ENCODE measurements at places on chromosomes 5 and 9.

DNA sequence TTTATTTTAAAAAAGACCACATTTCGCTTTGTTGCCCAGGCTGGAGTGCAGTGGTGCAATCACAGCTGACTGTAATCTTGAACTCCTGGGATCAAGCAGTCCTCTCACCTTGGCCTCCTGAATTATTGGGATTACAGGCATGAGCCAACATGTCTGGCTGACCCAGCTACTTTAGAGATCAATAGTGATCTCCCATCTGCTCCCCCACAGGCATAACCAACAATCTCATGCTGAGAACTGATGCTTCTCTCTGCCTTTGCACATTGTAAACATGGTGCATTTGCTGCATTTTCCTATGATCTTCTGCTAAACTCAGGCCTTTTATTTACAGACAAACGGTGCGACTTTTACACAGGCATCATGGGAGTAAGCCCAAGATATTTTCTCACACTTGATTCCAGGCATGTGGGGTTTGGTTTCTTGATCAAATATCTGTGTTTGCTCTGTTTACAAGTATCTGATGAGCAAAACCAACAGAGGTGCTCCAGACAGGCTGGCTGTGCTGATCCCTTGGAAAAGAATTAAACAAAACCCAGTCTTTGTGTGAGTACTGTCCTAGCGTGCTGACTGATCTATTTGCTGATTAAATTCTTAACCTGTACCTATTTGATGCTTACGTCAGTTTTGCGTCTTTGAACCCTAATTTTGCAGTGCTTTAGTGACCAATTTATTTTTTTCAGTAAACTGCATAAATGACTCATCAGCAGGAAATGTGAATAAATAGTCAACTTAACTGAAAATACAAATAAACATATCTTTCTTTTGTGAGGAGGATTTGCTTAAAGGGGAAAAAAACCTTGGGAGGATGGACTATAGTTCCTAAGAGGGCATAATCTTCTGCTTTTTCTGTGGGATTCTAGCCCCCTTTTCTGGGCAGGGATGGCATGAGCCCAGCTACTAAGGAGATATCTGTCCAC, 191.7 kb upstream of the NR3C1 start:
- DNase-seq = no peak

- no peak for DNase-seq
These were observed 4.5 kb downstream of the SH2D3C start for GRCh38 chr9:127773981-127774380.

DNA sequence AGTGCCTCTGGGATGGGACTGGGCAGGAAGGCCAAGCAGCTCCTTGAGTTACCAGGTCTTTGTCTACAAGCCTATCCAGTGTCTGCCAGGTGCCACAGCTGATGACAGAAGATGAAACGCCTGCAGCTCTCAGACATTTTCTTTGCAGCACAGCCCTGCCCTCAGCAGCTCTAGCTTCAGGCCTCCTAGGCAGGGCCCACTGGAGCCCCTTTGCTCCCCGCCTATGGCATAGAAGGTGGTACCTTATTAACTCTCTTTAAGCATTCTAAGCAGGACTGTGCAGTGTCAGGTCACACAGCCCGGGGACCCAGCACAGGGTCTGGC, 1.3 kb upstream of the SKP1 start:
- DNase-seq = no peak

DNA sequence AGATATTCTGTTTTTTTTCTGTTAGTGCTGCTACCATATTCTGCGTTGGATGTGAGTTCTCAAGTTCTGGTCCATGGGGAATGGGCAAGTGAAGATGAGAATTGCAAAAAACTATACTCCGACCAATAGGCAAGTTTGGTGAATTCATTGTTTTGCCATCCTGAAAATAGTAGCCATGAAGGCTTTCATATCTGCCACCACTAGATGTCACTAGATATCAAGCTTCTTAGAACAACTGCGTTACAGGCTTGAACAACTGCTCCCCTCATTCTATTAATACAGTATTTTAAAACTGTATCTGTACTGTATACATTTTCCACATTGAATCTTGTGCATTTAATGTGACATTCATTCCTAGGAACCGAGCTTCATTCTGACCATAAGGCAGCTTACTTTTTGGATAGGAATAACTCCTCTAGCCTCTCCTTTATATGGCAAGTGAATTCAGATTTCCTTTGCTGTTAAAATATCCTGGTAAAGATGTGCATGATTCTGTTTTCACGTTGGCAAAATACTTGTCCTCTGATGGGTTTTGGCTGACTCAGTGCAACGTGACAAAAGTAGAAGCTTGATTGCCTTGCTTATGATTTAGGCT, 163.6 kb downstream of the SREK1 start:
- DNase-seq = peak; percentile 32
